ENCODE measurements at places on chromosomes 3 and 15.

GRCh38 chr15:58115692-58116091 lies 22.5 kb upstream of the AQP9 start:
- no peak for DNase-seq

DNA sequence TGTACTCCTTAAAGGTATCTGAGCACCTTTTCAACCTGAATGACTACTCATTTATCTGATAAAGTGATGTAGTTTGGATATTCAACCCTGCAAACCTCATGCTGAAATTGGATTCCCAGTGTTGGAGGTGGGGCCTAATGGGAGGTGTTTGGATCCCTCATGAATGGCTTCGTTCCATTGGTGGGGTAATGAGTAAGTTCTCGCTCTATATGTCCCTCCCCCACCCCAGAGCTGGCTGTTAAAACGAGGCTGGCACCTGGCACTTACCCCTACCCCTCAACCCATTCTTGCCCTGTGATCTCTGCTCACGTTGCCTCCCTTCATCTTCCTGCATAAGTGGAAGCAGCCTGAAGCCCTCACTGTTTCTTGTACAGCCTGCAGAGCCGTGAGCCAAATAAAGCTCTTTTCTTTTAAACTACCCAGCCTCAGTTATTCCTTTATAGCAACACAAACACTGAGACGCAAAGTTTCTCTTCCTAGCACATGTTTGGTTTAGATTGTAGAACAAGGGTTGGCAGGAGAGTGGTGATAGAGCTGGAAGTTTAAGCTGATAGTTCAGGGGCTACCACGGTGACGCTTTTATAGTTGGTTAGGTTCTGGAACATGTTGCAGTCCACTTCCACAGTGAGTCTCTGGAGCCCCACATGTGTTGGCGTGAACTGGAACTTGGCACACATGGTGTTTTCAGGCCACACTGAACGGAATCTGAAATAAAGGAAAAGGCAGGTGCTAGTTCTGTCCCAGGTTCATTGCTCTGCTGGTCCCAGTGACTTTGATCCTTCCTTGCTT lies 11.8 kb downstream of the CCNDBP1 start:
- no peak for DNase-seq

GRCh38 chr3:36840453-36840921 lies 76.1 kb upstream of the DCLK3 start:
- no peak for DNase-seq

- DNase-seq, result no peak
These were observed 1001.6 kb downstream of the ROBO2 start for GRCh38 chr3:78041486-78041885.

GRCh38 chr3:139532976-139533375 lies 6.6 kb downstream of the RBP1 start:
- DNase-seq, result no peak
